A549 treated with CpdA at 1 μM for 4 hours (cell line): ENCODE measurements at places on chromosomes 2 and 18. TPM values are rescaled to one million over a fixed set of nuclear protein-coding genes. Genes with fewer than 3 reads are reported as not detected.

The C2orf66 gene
- 0.08 to 0.15 TPM (median 0.09 TPM) in 4 of 5 replicates, not detected in the other for total RNA-seq

The PROC gene
- 1.8 to 4.4 TPM (median 3.7 TPM) in 5 replicates for total RNA-seq

The MC4R gene
- total RNA-seq, result not detected in 5 replicates

The CYP1B1 gene
- total RNA-seq, result 6.7 to 9.8 TPM (median 9.1 TPM) in 5 replicates

The SCN3A gene
- total RNA-seq, result 0.02 to 0.04 TPM (median 0.02 TPM) in 3 of 5 replicates, not detected in the others
